ENCODE measurements at places on chromosomes 2 and 18.

DNA sequence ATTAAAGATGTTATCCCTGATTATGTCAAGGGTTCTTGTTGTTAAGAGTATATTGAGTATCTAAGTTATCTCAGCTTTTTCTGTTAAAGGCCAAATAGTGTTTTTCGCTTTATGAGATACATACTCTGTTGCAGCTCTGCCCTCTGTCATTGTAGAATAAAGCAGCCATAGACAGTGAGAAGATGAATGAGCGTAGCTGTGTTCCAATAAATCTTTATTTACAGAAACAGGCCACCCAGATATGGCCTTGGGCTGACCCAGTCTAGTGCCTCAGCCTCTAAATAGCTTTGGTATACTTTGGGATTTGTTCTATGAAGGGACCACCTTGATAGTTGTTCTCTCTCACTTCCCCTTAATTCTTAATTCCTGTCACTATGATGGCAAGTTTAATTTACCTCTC lies 72.8 kb upstream of the EML6 start:
- no peak for DNase-seq

DNA sequence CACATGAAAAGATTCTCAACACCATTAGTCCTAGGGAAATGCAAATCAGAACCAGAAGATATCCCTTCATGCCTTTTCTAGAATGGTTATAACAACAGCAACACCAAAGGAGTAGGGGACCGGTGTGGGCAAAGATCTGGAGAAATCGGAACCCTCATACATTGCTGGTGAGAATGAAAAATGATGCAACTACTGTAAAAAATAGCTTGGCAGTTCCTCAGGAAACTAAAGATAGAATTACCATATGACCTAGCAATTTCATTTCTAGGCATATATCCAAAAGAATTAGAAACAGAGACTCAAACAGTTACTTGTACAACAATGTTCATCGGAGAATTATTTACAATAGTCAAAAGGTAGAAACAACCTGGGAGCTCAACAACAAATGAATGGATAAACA lies 29.2 kb upstream of the CDH7 start:
- DNase-seq: no peak

DNA sequence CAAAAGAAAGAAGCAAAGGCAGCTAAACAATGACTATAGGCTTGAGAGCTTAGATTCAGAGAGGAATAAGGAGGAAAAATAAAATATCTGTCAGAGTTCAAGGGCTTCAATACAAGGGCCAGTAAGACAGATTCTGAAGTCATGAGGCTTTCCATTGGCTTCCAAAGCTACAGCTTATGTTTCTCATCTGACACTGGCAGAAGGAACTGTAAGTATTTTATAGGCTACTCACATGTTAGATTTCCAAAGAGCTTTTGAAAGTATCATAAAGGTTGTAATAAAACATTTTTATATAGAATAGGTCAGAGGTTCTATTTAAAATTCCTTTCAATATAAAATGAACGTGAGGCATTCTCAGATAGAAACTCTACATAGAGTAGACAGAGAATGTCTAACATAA lies 746.6 kb upstream of the NXPH2 start:
- DNase-seq: no peak

DNA sequence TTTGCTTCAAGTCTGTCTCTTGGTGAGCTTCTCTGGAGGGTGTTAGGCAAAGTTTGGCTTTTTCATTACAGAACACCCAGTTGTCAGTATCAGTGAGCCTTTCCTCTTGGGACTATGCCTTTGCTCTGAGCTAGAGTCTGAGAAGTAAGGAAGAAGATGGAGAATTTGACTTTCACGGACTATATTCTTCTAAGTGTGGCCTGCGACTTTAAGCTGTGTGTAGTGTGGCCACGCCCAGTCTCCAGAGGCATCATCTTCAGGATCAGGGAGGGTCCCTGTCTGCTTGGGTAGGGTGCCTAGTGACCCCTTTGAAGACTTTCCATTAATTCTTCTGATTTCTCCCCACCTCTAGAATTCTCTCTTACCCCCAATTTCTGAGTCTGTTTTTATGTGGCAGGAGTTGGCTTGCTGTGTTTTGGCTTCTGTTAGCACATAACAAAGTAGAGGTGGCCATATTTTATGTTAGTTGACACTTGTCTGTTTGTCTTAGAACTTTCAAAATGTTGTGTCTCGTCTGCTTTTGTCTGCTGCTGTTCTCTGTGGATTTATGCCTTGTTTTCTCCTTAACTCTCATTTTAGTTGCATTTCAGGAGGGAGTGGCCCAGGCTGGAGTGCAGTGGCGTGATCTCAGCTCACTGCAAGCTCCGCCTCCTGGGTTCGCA lies 8.6 kb downstream of the PLEKHB2 start:
- DNase-seq: no peak

DNA sequence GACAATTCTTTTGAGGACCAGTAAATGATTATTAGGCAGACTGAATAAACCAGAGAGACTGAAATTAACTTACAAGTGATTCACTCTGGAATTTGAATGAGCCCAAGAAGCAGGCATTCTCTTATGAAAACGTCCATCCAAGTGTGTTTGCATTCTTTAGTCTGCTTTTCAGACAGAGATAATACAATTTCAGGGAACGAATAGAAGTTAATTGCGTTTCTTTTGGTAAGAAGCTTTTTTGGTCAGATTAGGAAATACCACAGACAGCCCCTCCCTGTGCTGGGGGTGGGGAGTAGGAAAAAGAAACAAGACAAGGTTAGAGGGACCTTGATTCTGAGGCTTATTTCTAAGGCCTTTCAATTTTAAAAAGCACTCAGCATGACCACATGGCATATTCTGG lies 874.4 kb downstream of the SUCLG1 start:
- DNase-seq: no peak

GRCh38 chr2:153971250-153971649 lies 99.5 kb downstream of the GALNT13 start:
- DNase-seq: no peak

DNA sequence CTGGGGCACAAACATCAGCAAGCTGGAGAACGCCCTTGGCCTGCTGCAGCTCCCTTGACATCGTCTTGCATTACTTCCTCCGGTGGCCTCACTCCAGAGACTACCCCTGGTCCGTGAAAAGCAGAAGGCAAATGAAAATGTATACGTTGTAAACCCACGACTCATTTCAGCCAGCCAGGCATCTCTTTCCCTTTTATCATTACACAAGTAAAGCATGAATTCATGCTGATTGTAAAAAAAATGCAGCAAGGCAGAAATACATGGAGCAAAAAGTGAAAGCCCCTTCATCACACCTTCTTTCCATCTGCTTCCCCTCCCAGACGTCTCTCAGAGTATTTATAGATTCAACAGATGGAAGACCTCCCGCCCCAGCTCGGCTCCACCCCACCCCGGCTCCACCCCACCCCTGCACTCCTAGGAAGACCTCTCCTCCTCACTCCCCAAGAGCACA lies 41.6 kb upstream of the RALBP1 start:
- no peak for DNase-seq

GRCh38 chr18:31658670-31659575 lies 25.5 kb downstream of the B4GALT6 start:
- DNase-seq: no peak

DNA sequence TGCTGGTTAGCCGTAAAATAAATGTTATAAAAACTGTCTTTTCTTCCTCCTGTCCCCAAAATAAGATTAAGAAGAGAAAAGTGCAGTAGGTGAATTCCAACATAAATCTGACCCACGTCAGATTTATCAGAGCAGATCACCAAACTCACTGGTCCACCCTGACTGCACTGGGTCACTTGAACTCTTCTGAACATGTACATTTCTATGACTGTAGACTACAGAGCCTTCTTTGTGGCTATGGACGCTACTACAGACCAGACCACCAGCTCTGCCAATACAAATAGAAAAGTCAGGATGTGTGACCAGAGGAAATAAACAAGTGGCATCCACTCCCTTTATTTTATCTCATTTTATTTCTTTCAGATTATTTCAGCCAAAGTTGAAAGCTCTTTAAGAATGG lies 11.6 kb downstream of the DSG2 start:
- no peak for DNase-seq

- DNase-seq: no peak
Observed at GRCh38 chr18:63936932-63937393, 12.1 kb upstream of the HMSD start.

- no peak for DNase-seq
Observed at GRCh38 chr2:174172802-174173355, 75.5 kb downstream of the OLA1 start.

DNA sequence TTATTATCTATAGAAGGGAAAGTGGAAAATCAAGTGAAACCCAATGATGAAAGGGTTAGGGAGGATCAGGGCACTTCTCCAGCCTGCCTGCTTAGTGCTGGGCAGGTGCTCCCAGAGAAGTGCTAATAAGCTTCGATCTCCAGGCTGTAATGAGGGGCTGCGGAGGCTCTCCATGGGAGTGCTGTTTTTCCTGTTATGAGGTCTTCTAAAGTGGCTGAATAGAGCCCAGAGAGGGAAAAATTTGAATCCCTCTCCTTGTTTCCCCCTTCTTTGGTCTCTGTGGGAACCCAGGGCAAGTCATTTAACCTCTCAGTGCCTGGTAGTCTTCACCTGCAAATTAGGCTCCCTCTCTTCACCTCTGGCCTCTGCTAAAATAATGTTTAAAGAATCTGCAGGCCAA lies 351.7 kb upstream of the DCC start:
- no peak for DNase-seq

- no peak for DNase-seq
Observed at GRCh38 chr2:9169349-9170107, 37.1 kb upstream of the ASAP2 start.

DNA sequence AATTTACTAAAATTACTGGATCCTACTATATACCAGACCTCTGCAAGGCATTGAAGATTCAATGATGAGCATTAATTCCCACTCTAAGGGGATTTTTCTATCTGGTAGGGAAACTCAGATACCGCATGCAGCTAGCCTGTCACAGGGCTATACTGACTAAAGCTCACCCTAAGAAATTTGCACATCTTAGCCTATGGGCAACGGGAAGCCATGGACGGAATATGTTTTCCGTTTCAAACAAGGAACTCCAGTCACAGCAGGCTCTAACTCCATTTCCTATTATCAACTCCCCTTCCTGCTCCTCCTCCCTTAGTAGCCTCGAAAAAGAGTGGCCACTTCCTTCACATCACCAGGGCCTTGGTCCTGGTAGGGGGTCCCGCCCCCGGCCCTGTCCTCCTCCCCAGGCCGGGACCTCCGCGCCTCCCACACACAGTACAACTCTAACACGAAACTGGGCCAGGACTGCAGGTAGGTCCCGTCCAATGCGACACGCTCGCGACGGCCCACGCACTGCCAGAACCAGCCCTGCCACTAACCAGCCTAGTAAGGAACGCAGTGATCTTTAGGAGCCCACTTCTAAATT lies 659 bp upstream of the COX5B start:
- DNase-seq: no peak

- DNase-seq: no peak
Observed at GRCh38 chr18:34884436-34884835, 156.8 kb upstream of the MAPRE2 start.

Measured in activated CD4-positive, CD25-positive, alpha-beta regulatory T cell treated with anti-CD3 and anti-CD28 coated beads, Interleukin-2, amount 50 U/mL, for 16 hours (primary cell).